ENCODE measurements at places on chromosomes 5 and 9.

DNA sequence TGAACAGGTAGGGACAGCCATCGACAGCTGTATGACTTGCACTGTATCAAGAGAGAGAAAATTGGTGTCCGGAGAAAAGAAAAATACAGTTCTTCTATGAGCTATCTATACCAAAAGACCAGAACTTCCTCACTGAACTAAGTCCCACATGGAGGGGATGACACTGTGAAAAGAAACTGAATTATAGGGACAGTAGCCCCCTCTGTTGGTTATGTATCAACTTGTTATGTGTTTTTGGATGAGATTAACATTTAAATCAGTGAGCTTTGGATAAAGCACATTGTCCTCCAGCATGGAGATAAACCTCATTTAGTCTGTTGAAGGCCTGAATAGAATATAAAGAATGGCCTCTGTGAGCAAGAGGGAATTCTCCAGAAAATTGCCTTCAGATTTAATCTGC is 176.6 kb upstream of the SH3GL2 start:
- no peak for DNase-seq

DNA sequence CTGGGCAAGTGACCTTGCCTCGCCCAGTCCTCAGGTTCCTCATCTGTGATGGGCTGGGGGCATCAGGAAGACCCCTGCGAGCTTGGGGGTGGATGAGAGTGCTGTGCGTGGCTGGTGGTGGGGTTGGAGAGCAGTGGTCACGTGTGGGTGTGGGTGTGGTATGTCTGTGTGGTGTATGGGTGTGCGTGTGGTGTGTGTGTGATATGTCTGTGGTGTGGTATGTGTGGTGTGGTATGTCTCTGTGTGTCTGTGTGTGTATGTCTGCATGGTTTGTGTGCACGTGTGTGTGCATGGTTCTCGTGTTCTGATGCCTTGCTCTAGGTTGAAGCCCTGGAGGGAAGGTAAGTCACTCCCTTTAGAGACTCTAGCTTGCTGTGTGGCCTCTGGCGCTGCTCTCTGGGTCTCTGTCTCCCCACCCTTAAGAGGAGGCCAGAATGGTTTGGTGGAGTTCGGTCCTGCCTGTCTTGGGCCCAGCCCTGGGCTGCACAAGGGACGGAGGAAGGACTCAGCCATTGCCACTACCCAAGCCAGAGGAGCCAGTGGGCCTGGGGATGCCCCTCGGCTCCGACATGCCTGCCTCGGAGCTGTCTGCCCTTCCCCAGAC is 87.0 kb downstream of the RXRA start:
- no peak for DNase-seq

DNA sequence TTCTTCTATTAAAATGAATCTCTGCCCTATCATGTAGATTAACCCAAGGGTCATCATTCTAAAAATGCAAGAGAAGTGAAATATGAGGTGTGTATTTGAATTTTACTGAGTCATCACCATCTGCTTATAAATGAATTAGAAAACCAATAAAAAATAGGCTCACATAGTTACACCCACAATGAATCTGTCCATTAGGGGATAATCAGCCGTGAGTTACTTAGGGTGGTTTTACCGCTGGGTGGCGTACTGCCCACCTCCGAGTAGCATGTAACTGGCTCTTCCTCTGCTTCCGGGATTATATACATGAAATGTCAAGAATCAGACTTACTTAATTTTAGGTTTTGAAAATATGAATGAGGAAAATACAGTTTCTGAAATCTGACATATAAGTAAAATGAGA is 332.9 kb upstream of the CCNG1 start:
- DNase-seq: no peak

GRCh38 chr5:150189326-150189725 is 536 bp upstream of the SLC6A7 start:
- no peak for DNase-seq

GRCh38 chr5:1765141-1765879 is 34.3 kb downstream of the MRPL36 start:
- DNase-seq: no peak

GRCh38 chr9:124512806-124513204 is 5.6 kb upstream of the NR5A1 start:
- DNase-seq: no peak

GRCh38 chr5:55160493-55161209 is 680 bp downstream of the GPX8 start:
- no peak for DNase-seq

- DNase-seq: no peak
These were observed 38.8 kb upstream of the SEMA6A start for GRCh38 chr5:116613445-116613844.

GRCh38 chr9:105858877-105859276 is 164.5 kb downstream of the TMEM38B start:
- DNase-seq: no peak

DNA sequence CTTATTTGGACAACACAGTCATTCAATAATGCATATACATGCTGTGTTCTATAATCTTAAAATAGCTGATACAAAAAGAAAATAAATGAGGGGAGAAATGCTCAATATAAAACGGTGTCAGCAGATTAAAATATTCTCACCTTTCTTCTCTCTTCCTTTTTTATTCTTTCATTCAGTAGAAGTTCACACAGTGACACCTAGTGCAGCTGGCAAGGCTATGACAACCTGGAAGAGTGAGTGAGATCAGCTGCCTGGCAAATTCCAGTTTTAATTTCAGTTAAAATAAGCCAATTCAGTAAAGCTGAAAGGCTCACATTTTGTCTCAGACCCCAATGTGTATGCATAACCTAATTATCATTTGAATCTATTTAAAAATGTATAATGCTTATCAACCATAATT is 150.3 kb downstream of the RASEF start:
- no peak for DNase-seq

GRCh38 chr9:114930056-114930812 is at the start of gene TNFSF8:
Gene TNFSF8, minus strand, starts transcription at chr9:114930591. Its CDS starts 288 bp downstream, at chr9:114930303.
- DNase-seq: no peak

GRCh38 chr5:66992547-66992946 is 204.1 kb downstream of the CD180 start:
- DNase-seq: no peak

DNA sequence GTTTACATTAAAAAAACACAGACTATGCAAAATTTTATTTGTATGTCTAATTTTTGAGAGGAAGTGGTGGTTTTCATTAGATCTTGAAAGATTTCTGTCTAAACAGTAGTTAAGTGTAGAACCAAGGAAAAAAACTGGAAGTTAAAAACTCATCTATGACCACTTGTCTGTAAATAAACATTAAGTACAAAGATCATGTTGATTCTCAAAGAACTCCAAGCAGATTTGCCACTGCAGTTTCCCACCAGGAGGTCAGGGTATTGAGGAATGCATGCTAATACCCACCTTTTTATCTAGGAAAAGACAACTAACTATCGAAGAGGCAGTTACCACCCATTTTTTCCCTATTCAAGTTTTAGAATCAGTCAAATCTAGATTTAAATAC is 1.9 kb downstream of the STOM start:
- DNase-seq: no peak

- peak; percentile 0 for DNase-seq
These were observed 16.2 kb downstream of the PGGT1B start for GRCh38 chr5:115246361-115246991.

- DNase-seq: no peak
These were observed 20.1 kb downstream of the CXXC5 start for GRCh38 chr5:139668064-139668880.

DNA sequence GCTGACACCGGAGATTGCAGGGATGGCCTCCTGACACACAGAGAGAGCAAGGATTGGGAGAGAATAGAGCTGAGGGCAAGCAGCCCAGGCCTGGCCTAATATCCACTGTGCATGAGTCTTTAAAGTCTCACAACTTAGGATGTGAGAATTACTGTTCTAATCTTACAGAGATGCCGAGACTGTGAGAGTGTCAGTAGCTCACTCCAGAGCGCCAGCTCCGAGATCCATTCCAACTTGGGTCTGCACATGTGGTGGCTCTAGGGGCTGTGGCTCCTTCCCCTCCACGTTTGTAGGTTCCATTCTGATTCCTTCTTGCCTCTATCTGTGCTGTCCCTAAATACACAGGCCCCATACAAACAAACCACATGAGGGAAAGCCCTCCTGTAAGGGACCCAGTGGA is 304.6 kb downstream of the MLLT3 start:
- no peak for DNase-seq

DNA sequence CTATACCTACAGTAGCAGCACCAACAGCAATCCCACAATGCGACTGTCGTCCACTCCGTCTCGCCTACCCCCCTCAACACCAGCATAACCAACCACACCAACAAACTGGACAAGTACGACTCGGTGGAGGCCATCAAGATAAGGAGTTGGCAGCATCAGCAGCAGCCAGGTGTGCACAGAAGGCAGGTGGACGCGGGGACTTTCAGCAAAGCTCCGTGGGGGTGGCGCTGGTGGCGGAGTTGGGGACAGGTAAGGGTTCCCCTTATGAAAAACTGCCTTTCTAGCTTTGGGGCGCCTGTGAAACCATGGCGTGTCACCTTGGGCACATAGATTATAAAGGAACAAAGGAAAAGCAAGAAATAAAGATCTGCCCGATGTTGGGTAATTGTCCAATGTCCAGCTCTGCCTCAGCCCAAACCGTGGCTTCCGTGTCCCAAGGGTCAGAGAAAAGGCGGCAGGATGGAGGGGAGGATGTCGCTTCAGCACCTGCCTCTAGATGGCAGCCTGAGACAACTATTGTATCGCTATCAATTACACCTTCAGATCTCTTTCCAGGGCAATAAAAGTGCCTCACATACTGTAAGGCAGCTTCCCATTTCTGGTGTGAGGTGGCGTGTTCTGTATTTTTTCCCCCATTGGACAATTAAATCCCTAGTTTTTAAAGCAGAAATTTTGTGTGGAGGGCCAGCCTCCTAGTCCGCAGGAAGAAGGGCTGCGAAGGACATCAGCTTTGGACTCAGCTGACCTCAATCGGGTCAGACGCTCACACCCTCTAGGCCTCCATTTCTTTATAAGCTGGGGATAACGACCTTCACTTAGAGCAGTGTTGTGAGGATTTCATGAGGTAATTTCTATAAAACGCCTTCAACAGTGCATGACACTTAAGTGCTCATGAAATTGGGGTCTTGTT is 58.8 kb downstream of the MTRR start:
- peak; percentile 41 for DNase-seq

DNA sequence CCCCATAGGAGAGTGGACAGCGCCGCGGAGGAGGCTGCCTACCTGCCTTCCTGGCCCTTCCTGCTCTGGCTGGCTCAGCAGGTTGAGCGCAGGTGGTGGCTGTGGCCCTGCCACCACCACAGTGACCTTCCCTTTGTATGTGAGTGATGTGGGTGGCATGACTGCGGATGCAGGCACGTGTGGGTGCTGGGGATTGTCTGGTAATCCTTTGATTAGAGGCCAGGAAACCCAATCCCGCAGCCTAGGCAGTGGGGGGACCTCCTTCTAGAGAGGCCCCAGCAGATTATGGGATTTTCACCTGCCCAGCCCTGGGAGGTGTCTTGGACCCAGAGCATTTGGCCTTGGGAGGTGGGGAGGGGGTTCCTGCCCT is 16.5 kb downstream of the RXRA start:
- DNase-seq: no peak

- DNase-seq: no peak
These were observed 89.7 kb downstream of the CAAP1 start for GRCh38 chr9:26802921-26803320.

DNA sequence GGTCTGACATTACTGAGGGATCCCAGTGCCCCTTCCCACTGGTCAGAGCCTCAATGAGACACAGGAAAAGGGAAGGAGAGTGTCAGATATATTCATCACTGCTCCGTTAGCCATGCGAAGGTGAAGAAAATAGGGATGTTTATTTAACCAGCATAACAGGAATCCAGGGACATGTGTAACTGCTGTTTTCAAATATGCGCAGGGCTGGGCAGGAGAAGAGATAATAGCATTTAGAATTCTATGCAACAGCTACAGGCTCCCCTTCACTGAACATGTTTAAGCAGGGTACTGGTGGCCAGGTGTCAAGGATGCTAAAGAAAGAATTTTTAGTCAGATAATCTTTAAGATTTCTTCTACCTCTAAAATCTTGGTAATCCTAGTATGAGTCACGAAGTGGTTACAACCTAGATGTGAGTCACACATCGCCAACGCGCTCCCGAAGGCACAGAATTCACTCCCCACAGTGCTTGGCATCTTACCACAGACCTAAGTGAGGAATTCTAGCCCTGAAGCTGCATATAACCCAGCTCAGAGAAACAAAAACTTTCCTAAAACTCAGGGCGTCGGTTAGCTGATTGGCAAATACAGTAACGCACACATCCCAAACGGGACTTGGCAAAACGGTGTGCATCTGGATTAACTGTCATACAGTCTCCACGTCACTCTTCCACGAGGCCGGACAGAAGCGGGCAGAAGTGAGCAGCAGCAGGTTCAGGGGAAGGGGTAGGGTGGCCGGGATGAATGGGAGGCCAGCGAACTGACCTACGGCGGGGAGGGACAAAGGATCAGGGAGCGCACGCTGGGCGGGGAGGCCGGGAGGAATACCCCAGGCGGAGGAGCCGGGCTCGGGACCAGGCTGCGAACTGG is 1.1 kb downstream of the CTNNAL1 start:
- peak; percentile 17 for DNase-seq

DNA sequence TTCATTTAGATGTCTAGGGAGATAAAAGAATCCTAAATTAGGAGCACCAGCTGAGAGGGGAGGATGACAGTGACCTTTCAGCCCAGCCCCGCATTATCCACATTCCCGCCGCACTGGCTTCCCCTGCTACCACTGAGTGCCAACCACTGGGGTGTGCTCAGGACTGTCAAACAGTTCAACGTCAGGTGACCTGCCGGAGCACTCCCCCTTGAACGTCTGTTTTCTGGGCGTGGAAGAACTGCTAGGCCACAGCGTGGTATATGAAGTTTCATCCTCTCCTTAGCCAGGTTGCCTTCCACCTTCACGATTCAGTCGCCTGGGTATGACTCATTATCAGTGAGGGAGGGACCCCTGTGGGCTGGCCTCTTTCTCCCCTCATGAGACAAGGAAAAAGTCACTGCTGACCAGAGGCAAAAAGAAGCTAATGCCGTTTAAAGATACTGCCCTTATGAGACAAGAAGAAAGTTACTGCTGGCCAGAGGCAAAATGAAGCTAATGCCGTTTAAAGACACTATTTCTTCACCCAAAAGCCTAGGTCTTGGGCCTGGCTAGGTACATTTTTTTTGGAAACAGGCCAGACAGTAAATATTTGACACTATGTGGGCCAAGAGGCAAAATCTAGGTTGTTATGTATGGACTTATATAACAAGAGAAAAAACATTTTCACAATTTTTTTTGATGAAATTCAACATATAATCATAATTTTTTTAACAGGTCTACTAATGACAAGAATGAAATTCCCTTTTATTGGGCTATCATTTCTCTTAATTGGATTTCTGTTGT is 4.6 kb downstream of the NMRK1 start:
- DNase-seq: no peak
